ENCODE measurements at places on chromosomes 16 and 17. TPM values are rescaled to one million over a fixed set of nuclear protein-coding genes. Genes with fewer than 3 reads are reported as not detected.

Gene ENKD1
- total RNA-seq = 12.7 TPM

GRCh38 chr17:76077584-76078110 is 1.3 kb upstream of the ZACN start:
- H3K4me1 ChIP-seq = peaks cover 26% of the 10 kb centered on the region
- H3K36me3 ChIP-seq = peaks cover 4% of the 10 kb centered on the region
- peaks cover 48% of the 10 kb centered on the region for H3K27me3 ChIP-seq
- H3K27ac ChIP-seq = no peak overlapping the region

GRCh38 chr17:81994593-81995462 is 17.4 kb downstream of the ASPSCR1 start:
- no peak for DNase-seq
- no peak overlapping the region for H3K27ac ChIP-seq
- no peak overlapping the region for H3K4me3 ChIP-seq
- H3K27me3 ChIP-seq = no peaks in the 10 kb centered on the region
- H3K36me3 ChIP-seq = peaks cover 6% of the 10 kb centered on the region
- H3K4me1 ChIP-seq = no peaks in the 10 kb centered on the region

- no peaks in the 10 kb centered on the region for H3K27me3 ChIP-seq
- peaks cover 73% of the 10 kb centered on the region for H3K4me1 ChIP-seq
- H3K36me3 ChIP-seq = peaks cover 3% of the 10 kb centered on the region
- DNase-seq = no peak
- H3K4me3 ChIP-seq = no peak overlapping the region
Measured at GRCh38 chr17:68351395-68351794, 60.1 kb downstream of the ARSG start.

GRCh38 chr16:88927010-88927409 is 50.0 kb downstream of the CBFA2T3 start:
- DNase-seq = no peak
- no peaks in the 10 kb centered on the region for H3K4me1 ChIP-seq
- H3K27ac ChIP-seq = no peak overlapping the region
- no peaks in the 10 kb centered on the region for H3K27me3 ChIP-seq
- H3K4me3 ChIP-seq = no peak overlapping the region
